ENCODE measurements at places on chromosomes 5 and 9. TPM values are rescaled to one million over a fixed set of nuclear protein-coding genes. Genes with fewer than 3 reads are reported as not detected.

Gene SLC34A1
- total RNA-seq: not detected

- no peak for DNase-seq
Measured at GRCh38 chr5:135433681-135434426, 13.3 kb downstream of the DCANP1 start.

Gene SPATA31C1
- total RNA-seq: not detected

- DNase-seq: no peak
Measured at GRCh38 chr9:129323999-129324553, 146.0 kb upstream of the IER5L start.

DNA sequence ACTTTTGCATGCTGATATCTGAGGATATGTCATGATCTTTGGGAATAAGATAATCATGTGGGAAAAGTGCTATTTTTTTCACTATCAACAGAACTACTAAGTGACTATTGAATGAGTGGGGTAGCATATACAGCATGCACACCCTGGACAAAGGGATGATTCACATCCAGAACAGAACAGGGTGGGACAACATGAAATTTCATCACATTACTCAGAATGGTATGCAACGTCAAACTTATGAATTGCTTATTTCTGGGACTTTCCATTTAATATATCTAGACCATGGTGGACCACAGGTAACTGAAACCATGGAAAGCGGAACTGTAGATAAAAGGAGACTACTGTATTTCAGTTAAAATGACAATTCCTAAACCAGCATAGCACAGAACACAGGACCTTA, 370.0 kb downstream of the HINT1 start:
- DNase-seq: no peak

Gene HSD17B3
- not detected for total RNA-seq

GRCh38 chr5:19175776-19176570, 812.0 kb downstream of the CDH18 start:
- DNase-seq: no peak

Gene EQTN
- 0.44 TPM for total RNA-seq

DNA sequence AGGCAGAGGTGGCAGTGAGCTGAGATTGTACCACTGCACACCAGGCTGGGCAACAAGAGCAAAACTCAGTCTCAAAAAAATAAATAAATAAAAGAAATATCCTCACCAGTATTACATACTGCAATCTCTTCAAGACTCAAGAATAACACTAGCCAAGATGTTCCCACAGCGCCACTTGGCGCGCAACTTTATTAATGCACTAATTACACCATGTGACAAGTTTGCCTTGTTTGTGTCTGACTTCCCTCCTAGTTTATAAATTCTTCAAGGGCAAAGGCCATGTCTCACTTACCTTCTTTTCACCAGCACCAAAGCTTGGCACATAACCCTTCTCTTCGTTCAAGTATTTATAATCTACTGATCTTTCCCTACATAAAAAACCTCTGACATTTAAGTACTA, 4.8 kb downstream of the SKP1 start:
- no peak for DNase-seq

- no peak for DNase-seq
Measured at GRCh38 chr9:116687754-116688135, 640 bp downstream of the TRIM32 start.

DNA sequence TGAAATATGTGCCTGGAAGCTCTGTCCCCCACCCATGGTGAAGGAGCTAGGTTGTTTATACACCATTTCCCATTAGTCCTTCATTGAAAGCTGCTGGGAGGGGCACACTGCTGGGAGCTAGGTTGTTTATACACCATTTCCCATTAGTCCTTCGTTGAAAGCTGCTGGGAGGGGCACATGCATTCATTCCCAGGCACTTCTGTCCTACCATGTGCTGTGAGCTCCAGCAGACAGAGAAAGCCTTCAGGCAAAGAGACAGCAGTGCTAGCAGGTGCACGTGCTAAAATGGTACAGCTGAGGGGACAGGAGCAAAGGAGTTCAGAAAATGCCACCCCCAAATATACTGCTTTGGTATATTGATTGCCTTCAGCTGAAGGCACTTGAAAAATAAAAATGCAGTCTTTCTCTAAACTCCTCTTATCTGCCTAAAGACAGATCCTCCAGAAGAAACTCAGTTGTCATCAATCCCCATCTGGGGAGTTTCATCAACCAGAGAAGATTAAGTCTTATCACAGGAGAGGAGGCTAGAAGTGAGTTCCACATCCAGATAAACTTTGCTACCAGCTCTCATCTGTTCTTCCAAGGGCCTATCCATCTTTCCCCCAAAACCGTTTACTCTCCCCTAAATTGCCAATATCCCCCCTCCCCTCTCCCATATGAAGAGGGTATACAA, 27.7 kb upstream of the DAPK1 start:
- no peak for DNase-seq

GRCh38 chr5:134614450-134615085, 18.1 kb downstream of the SAR1B start:
- no peak for DNase-seq

GRCh38 chr9:114235033-114235661, 79.8 kb downstream of the COL27A1 start:
- DNase-seq: no peak

Gene NKD2
- total RNA-seq: 14.2 TPM

Gene PCDHGA7
- 5.8 TPM for total RNA-seq

GRCh38 chr5:28355831-28356230, 1317.4 kb upstream of the CDH9 start:
- no peak for DNase-seq

GRCh38 chr9:1018121-1018520, 32.0 kb upstream of the DMRT2 start:
- no peak for DNase-seq

DNA sequence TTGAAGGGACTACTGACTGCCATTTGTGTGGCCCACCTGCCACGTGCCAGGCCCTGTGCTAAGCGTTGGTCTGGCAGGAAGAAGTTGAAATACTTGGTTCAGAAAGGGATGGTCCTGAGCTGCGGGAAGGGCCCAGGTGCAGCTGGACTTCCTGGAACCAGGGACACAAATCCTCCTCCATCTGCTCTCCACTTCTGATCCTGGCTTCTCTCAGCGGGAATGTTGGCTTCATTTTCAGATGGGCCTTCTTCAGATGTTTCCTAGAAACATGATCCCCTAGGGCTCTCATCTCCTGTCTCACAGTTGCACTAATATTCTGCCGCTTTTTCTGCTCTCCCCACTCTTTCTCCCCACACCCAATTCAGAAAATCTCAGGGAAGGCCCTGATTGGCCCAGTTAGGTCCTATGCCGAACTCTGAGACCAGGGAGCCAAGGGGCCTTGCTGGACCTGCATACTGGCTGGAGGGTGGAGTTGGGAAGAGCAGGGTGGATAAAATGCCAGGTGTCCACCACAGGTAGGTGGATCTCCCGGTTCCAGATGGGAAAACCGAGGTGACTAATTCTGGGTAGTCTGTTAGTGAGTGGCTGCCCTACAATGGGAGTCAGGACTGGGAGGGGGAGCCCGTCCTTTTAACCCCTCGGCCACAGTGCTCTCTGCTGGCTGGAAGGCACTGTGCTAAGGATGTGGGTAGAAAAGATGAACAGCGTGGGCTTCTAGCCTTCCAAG, 19.4 kb downstream of the PSAT1 start:
- no peak for DNase-seq

Gene BRIX1
- total RNA-seq: 42.1 TPM

DNA sequence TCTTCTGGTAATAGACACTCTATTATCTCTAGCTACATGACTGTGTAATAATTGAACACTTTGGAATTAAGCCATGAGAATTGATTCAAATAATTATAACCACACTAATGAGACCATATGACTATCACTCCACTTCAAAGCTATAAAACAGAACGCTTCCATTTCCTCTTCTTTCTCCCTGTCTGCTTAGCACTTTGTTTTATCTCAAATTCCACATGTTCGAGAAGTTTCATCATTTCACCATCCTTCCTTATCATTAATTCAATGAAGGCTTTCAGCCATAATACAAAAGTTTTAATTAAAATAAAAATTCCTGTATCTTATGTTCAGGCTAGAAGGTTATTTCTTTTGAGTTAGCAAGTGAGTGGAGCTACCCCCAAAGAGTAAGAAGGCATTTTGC, 7.4 kb upstream of the DCTN4 start:
- no peak for DNase-seq

GRCh38 chr9:127113191-127113972, 9.1 kb downstream of the ANGPTL2 start:
- DNase-seq: no peak

- no peak for DNase-seq
Measured at GRCh38 chr9:92165484-92165883, 50.3 kb upstream of the SPTLC1 start.

- no peak for DNase-seq
Measured at GRCh38 chr9:134027561-134027960, 2.3 kb downstream of the BRD3OS start.

DNA sequence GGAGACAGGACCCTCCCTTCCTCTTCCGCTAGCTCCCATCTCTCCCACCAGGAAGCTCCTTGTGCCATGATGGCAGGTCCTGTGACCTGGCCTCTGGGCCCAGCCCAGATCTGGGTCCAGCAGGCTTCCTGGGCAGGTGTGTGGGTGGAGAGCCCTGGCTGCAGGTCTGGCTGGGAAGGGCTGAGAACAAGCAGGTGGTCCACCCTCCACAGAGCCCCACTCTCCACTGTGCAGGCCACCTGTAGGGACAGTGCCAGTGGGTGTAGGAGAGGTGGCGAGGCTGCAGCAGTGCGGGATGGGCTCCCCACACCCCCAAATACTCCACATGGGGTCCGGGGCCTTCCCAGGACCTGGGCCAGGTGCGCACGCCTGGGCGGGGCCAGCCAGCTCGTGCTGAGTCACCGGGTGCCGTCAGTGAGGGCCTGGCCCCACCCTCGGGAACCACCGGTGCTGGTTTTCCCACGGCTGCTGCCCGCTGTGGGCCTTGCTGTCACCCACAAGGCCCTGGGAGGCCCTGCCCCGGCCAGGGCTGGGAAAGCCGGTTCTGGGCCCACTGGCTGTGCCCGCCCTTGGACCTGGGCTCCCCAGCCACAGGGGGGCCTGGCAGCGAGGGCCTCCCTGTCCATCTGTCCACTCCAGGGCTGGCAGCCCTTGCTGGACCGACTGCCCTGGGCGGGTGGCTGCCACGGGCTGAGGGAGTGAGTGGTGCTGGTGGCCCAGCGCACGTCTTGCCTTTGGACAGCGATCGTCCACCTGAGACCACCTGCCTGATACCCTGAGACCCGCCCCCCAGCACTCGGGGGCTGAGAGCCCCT, 9.3 kb upstream of the NRARP start:
- DNase-seq: peak; percentile 86

Gene ELOVL7
- 16.7 TPM for total RNA-seq

DNA sequence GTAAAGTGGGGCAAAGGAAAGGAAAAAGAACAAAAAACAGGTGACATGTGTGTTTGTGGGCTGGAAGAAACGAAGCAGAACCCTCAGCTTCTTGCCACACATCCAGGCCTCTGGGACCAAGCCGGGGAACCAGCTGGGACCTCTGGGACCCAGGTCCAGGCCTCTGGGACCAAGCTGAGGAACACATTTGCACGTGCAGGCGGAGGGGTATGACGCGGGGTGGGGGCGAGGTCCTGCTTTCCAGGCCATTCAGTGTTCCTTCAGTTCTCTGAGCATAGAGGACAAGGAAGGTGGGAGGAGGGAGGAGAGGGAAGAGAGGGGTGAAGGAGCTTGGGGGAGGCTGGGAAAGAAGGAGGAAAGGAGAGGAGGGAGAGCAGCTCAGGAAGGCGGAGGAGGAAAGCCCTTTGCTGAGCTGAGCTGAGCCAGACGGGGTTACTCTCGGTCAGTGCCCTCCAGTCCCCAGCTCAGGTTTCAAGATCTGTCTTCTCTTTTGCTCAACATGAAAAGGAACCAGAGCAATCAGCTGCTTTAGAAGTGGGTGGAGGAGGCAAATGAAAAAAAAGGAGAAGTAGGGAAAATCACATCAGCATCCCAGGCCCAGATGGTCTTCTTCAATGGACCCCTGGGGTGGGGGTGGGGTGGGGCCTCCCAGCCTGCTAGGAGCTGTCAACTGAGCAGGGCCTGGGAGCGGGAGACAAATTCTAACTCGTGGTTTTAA, 59.1 kb downstream of the ABCA1 start:
- DNase-seq: peak; percentile 76

GRCh38 chr5:127754259-127754658, 51.1 kb downstream of the CCDC192 start:
- DNase-seq: no peak

DNA sequence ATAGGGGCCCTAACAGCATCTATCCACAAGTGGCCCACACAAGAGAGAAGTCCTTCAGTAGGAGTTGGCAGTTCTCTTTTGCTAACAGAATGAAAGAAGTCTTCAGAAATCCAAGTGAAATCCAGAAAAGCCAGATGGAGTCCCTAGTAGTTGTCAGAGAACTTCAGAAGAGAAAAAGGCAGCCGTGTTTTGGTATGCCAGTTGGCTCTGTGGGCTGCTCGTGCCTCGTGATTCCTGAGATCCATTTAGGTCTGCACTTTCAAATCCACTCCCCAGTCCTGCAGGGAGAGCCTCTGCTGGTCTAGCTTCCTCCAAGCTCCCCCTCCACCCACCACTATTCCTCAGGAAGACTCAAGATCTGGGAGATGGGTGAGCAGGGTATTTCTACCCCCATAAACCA, 69.0 kb downstream of the CFAP90 start:
- DNase-seq: no peak
